Fibroblast of lung (primary cell): ENCODE measurements at places on chromosomes 16 and 17.

GRCh38 chr16:19784183-19784736 lies 66.2 kb downstream of the IQCK start:
- no peak overlapping the region for H3K4me3 ChIP-seq
- H3K27ac ChIP-seq = no peak overlapping the region

DNA sequence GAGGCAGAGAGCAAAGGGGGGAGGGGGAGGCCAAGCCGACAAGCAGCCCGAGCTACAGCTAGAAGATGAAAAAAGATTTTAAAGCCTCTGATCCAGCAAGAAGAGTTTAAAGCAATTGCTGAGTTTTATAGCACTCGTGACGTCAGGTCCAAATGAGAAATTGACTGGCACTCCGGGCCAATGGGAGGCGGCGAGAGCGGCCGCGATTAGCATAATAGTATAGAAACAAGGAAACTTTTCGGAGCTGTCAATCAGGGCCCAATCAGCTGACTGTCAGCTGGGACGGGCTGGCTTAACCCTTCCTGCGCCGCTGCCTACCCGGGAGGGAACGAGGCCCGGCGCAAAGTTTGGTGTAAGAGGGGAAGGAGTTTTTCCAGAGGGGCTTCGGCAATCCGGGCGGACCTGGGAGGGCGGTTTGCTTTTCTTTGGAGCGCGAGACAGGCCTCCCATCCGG lies at the start of gene MAF:
Gene MAF, minus strand, starts transcription at position 100 of the 454 bp plus-strand sequence. CDS start 835 bp downstream, outside the sequence.
- peak; percentile 85 for DNase-seq
- H3K4me1 ChIP-seq = no peaks in the 10 kb centered on the region
- no peaks in the 10 kb centered on the region for H3K36me3 ChIP-seq
- peak within 1 kb of the TSS; percentile 67 for H3K4me3 ChIP-seq
- H3K27me3 ChIP-seq = no peaks in the 10 kb centered on the region
- H3K27ac ChIP-seq = peak within 1 kb of the TSS; percentile 81

DNA sequence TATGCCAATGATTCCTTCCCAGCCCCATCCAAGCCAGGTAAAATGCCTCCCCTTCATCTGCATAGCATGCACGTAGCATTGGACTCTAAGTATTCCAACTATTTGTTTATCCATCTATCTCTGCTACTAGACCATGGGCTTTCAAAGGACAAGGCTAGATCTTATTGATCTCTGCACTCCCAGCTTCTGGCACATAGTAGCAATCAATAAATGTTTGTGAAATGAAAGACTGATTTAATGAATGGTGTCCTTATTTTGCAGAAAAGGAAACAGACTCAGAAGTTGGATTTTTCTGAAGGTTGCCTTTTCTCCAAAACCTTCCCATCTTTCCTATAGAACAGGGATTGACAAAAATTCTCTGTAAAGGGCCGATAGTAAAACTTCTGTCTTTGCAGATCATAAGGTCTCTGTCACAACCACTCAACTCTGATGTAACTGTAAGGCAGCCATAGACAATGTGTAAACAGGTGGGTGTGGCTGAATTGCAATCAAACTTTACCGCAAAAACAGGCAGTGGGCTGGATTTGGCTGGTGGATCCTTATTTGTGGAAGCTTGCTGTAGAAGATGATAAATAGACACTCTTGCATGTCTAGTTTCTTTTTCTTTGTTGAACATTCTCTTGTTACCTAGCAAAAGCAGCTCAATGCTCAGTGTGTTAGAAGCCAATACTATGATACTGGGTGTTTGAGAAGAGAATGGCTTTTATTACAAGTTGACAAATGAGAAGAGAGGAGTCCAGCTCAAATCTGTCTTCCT lies 7.6 kb upstream of the CMTR2 start:
- no peaks in the 10 kb centered on the region for H3K36me3 ChIP-seq
- no peak for DNase-seq
- no peak overlapping the region for H3K4me3 ChIP-seq
- H3K4me1 ChIP-seq = no peaks in the 10 kb centered on the region
- no peak overlapping the region for H3K27ac ChIP-seq

DNA sequence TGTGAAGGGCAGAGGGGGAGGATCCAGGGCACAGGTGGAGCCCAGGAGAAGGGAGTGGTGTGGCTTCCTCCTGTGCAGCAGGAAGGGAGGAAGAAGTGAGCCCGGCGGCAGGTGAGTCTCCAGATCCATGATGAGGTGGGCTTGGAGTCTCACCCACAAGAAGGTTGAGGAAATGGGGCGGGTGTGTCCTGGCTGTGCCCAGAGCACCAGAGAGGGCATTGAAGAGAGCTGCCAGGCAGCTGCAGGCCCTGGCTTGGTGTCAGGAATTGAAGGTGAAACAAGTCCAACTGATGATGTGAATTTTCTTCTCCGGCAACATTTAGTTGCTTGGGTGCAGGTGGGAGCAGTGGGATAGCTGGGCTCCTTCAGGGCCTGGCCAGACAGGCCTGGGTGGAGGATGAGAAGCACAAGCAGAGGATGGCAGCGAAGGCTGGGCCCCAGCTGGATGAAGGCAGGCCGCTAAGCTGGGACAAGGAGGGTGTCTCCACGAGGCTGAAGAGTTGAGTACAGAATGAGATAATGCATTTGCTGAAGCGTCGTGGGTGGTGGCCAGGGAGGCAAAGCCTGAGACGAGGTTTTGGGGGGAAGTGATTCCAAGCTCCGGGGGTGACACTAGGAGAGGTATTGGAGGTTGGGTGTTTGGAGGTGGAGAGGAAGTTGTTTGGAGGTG lies 18.3 kb downstream of the NT5M start:
- no peaks in the 10 kb centered on the region for H3K36me3 ChIP-seq
- no peaks in the 10 kb centered on the region for H3K4me1 ChIP-seq
- H3K4me3 ChIP-seq = no peak overlapping the region
- no peaks in the 10 kb centered on the region for H3K27me3 ChIP-seq
